ENCODE measurements at places on chromosomes 1 and 21. TPM values are rescaled to one million over a fixed set of nuclear protein-coding genes. Genes with fewer than 3 reads are reported as not detected.

The USP25 gene
- total RNA-seq, result 28.2 TPM

The AMIGO1 gene
- 1.0 TPM for total RNA-seq

The SELE gene
- not detected for total RNA-seq

The ATP6V1G3 gene
- not detected for total RNA-seq

The MPL gene
- total RNA-seq, result not detected

The PODN gene
- total RNA-seq, result 1.5 TPM

The FALEC gene
- total RNA-seq, result not detected

The LENEP gene
- total RNA-seq, result not detected

The TRNAU1AP gene
- 24.3 TPM for total RNA-seq

The EDARADD gene
- total RNA-seq, result not detected

The GRHL3 gene
- not detected for total RNA-seq

The CMPK1 gene
- 212 TPM for total RNA-seq

All from smooth muscle cell of the umbilical artery (primary cell).